Activated CD4-positive, alpha-beta T cell treated with anti-CD3 and anti-CD28 coated beads for 48 hours (primary cell): ENCODE measurements at places on chromosomes 4 and X.

GRCh38 chr4:158496030-158496741 lies 25.5 kb upstream of the RXFP1 start:
- peak; percentile 55 for DNase-seq

DNA sequence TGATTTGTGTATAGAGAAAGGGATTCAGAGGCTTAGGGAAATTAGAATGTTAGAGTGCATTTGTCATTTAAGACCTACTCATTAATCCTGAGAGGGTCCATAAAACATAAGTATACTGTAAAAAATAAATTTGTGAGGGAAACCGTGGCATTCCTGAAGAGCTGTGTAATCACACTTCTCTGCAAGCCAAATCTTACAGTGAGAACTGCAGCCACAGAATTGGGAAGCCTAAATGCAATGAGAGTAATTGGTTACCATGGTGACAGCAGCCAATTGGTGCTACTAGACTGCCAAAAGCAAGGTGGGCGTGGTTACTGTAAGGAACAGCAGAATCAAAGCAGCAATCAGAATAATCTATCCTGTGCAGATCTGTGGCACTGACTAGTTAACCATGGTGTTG lies 345.2 kb upstream of the GRID2 start:
- DNase-seq, result no peak

GRCh38 chr4:171717231-171717741 lies 95.9 kb upstream of the GALNTL6 start:
- no peak for DNase-seq

- DNase-seq, result no peak
Observed at GRCh38 chr4:100510551-100510950, 7.3 kb downstream of the EMCN start.
